ENCODE measurements at places on chromosomes 3 and 15. TPM values are rescaled to one million over a fixed set of nuclear protein-coding genes. Genes with fewer than 3 reads are reported as not detected.

DNA sequence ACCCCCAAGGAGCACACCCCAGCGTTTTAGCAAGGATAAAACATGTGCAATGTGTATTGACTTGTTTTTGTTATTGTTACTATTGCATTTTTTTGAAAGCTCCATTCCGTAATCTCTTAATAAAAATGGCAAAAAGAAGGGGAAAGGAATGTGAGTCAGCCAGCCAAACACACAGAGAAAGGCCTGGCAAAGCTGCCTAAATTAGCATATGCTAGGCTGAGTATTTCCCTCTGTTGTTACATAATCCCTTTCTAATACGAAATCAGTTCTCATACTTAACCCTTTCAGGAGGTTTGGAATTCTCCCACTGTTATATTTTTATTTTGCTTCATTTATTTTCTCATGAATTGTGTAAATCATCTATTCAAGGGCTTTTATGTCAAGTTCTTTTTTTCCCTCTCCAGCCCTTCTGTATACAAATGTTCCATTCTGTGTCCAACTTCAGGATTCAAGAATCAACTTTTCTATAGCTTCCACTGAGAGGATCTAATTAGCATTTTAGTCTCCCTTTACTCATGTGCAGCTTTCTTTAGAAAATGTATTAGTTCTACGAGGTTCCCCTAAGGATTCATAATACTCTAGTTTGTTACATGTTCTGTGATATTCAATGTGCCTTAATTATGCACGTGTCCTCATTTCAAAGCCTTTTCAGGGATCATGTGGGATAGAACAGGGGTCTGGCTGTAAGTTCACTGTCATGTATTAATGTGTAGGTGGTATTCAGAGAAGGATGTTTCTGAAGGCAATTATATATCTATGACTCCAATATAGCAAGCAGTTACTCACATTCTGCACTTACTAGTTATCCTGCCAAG, 9.2 kb downstream of the CADM2 start:
- no peak for DNase-seq

DNA sequence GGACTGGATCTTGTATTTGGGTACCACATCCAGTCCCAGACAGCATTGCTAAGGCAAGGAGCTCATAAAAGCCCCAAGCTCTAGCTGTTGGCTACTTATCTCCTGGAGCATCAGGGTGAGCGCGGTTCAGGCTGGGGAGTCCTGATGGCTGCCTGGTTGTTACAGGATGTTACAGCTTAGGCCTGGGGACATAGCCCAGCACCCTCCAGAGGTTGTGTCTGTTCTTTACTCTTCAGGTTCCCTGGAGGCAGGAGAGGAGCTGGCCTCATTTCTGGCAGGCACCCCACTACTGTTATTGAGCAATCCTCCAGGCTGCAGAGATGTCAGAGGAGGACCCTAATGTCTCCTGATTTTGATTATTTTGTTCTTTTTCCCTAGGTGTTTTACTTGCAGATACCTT, 26.6 kb downstream of the APBA2 start:
- peak; percentile 38 for DNase-seq

- DNase-seq, result no peak
Measured at GRCh38 chr15:92822216-92823144, 77.6 kb upstream of the CHD2 start.

DNA sequence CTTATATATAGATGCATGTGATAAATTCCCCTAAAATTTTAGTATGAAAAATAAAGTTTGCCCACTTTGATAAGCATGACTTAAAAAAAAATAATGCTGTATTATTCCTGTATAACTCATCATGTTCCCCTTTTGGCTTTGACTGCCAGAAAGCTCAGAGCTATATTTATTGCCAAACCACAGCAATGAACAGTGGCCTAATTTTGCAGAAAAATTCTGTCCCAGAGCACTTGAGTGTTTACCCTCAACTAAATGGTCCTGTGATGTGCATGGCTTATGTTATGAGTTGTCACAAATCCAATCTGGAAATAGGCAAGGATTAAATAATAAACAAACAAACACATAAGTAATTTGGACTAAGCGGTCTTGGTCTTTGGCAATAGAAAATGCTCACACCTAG, 276.7 kb downstream of the SLC9A9 start:
- DNase-seq, result no peak

DNA sequence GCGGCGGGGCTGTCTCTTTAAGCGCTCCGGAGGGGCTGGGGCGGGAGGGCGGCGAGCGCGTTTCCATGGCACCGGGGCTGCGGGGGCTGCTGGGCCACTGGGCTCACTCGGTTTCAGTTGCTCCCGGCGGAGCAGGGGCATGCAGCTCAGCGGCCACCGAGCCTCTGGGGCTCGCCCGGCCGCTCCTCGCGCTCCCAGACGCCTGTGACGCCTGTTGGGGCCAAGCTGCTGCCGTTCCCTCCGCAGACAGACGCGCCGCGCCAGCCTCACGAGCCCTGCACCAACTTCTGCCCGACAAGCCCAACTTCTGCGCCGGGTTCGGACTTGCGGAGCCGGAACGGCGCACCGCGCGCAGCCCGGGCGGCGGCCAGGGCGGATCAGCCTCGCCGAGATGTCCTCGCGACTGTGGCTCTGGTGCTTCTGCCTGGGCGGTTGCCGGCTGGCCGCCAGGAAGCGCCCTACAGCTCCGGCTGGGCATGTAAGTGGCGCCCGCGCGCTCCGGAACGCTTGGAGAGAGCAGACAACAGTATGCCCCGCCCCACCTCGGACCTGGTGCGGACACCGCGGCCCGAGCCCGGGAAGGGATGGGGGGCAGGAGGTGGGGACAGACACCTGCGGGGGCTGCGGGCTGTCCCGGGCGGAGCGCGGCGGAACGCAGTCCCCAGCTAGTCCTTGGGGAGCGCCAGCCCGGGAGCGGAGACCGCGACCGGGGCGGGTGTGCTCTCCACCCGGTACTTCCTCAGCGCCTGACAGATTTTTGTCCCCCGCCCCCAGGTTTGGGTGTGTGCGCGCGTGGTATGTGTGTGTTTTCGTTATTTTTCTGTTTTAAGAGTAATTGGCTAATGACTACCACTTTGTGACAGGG, 154.1 kb upstream of the GOLIM4 start:
- DNase-seq, result peak; percentile 72

GRCh38 chr15:36284911-36285310, 294.5 kb upstream of the CDIN1 start:
- no peak for DNase-seq

GRCh38 chr3:72728958-72729467, 119.2 kb downstream of the SHQ1 start:
- no peak for DNase-seq

- DNase-seq, result no peak
Measured at GRCh38 chr3:100278910-100279309, 18.1 kb downstream of the TBC1D23 start.

- no peak for DNase-seq
Measured at GRCh38 chr3:39433642-39434041, 27.1 kb downstream of the RPSA start.

DNA sequence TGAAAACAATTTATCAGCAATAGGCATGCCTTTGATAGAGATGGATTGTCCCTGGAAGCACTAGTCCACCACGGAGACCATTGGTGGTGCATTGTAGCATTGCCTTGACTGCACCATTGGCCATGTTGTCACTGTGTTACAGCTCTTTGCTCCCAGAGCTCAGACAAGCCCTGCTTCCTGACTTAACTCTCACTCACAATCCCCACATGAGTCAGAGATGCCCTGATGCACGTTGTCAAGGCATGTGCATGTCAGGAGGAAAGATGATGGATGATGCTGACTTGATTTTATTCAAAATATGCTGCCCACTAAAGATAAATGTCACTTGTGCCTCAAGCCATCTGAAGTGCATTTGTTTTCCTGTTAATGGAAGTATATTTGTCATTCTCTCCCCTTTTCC, 266.1 kb downstream of the ARRDC4 start:
- DNase-seq, result no peak

DNA sequence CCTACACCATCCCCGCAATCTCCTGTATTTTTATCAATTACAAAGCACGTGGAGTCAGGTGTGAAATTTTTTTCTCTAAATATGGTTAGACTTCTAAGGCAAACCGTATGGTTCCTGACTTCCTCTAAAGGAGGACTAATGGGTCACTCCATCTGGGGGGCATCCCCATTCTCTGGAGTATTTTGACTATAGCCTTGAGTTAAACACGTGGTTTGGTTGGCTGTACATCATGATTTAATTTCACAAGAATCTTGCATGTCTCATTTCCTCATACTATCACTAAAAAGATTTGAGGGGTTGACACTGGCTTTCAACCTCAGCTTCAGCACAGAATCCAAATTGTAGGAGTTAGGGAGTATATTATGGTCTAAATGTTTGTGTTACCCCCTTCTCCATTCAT, 25.3 kb upstream of the ZNF770 start:
- DNase-seq, result peak; percentile 42

DNA sequence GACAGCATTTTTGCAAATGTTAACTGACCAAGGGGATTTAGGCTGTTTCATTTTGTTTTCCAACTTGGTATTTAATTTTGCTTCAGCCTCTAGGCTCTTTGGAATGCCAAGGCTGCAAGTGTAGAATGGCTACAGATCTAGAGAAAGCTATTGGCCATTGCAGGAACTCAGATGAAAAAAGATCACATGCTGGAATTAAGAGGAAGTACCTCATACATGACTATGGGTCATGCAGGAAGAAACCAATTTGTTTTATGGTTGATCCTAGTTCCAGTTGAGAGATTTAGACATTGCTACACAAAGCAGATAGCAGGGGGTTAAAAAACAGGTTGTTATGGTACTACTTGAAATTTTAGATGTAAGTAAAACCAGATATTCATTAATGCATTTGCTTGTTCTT, 12.7 kb upstream of the CLDN16 start:
- DNase-seq, result no peak

- DNase-seq, result no peak
Measured at GRCh38 chr3:128439226-128439625, 27.5 kb downstream of the DNAJB8 start.

- DNase-seq, result no peak
Measured at GRCh38 chr3:48399387-48400172, 27.6 kb downstream of the FBXW12 start.

- DNase-seq, result no peak
Measured at GRCh38 chr3:150303768-150304167, 104.3 kb upstream of the TSC22D2 start.

- no peak for DNase-seq
Measured at GRCh38 chr3:122013448-122013925, 8.6 kb downstream of the ILDR1 start.

- no peak for DNase-seq
Measured at GRCh38 chr3:108053067-108053466, 37.8 kb downstream of the CD47 start.

DNA sequence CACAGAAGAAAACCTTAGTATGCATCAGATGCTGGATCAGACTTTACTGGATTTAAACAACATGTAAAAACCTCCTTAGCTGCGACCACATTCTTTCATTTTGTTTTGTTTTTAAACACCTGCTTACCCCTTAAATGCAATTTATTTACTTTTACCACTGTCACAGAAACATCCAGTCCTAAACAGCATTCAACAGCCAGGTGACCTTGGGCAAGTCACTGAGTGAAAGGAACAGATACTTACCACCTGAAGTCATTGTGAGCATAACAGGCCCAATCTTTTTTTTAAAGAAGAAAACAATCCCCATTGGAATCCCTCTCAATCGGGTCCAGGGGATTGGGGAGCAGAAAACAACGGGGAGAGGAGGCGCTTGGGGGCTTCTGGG, 390 bp downstream of the STARD5 start:
- DNase-seq, result no peak

- no peak for DNase-seq
Measured at GRCh38 chr3:1251282-1252060, 158.6 kb downstream of the CNTN6 start.

GRCh38 chr3:172692751-172693338, 18.0 kb downstream of the NCEH1 start:
- no peak for DNase-seq

DNA sequence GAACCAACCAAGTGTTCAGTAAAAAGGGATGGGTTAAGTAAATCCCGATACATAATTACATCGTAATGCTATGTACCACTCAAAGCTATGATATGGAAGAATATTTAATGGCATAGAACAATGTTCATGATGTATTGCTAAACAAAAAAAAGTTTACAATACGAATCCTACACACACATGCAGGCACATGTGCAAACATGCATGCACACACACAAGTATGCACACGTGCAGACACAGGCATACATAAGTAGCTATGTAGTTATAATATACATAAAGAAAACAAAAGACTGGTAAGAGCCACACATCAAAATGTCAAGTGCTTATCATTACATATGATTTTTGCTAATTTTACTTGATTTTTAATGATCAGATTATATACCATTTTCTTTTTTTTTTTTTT, 74.2 kb downstream of the ARRDC4 start:
- DNase-seq, result no peak

DNA sequence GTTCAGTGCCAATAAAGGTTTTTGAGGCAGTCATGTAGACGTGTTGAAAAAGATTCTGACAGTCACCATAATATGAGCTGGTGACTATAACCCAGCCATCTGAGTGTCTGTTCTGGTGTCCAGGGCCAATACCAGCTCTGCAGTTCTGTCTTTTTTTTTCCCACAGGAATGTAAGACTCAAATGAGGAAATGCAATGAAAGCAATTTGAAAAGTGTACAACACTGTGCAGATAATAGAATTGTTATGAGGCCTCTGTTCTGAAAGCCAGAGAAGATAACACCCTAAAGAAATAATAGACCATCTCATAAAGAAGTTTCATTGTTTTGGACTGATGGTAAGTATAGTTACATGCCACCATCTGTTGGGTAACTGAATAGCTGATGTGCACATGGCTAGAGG, 57.1 kb downstream of the CLDN1 start:
- DNase-seq, result no peak

- no peak for DNase-seq
Measured at GRCh38 chr15:33315044-33315443, 4.3 kb downstream of the RYR3 start.

DNA sequence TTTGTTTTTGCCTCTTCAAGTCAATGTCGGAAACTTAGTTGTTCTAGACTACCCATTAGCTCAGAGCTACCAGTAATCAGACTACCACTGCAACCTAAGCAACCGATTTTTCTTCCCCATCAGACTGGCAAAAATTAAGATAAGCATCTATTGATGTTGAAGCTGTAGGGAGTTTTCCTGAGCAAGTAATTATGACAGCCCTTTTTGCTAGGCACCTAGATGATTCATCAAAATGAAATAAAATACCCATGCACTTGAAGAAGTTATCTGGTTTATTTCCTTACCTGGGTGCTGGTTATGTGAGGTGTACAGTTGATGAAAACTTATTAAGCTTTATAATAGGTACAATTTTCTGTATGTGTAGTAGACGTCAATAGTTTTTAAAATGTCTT, 554 bp upstream of the COMMD4 start:
- no peak for DNase-seq

DNAJC13 gene
- polyA plus RNA-seq, result 14.3 TPM

SLCO2A1 gene
- polyA plus RNA-seq, result 9.0 TPM

PIERCE2 gene
- polyA plus RNA-seq, result 16.0 TPM

CASR gene
- not detected for polyA plus RNA-seq

LOXL1 gene
- 92.4 TPM for polyA plus RNA-seq

HYAL1 gene
- polyA plus RNA-seq, result 4.3 TPM

CLDN1 gene
- 0.54 TPM for polyA plus RNA-seq

GNL3 gene
- polyA plus RNA-seq, result 92.2 TPM

VEPH1 gene
- polyA plus RNA-seq, result 1.7 TPM

SCN11A gene
- polyA plus RNA-seq, result 0.51 TPM

MYNN gene
- 12.8 TPM for polyA plus RNA-seq
